ENCODE measurements at places on chromosomes 7 and 10.
A peak's percentile ranks its signal among the peaks of the same experiment; 100 is the strongest.

- no peak for DNase-seq
Measured at GRCh38 chr10:101848408-101848807, 4.8 kb upstream of the KCNIP2 start.

- DNase-seq, result peak; percentile 8
Measured at GRCh38 chr7:82534684-82535083, 91.1 kb upstream of the CACNA2D1 start.

GRCh38 chr7:158409120-158409519 lies 178.5 kb downstream of the PTPRN2 start:
- DNase-seq, result no peak

GRCh38 chr10:119205894-119206602 lies 1.3 kb upstream of the GRK5 start:
- peak; percentile 38 for DNase-seq

DNA sequence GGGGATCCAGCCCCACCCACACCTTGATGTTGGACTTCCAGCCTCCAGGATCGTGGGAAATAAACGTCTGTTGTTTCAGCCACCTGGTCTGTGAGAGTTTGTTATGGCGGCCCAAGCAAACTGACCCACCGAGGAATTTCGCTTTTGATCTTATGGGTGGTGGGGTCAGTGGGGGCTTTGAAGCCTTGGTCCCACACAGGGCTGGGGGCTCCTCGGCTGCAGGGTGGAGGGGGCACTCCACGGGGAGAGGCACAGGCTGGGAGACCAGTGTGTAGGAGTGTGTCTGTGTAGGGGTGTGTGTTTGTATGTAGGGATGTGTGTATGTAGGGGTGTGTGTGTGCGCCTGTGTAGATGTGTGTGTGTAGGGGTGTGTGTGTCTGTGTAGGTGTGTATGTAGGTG lies 48.1 kb upstream of the PSMG3 start:
- DNase-seq, result no peak

GRCh38 chr7:141294143-141294829 lies 220.4 kb downstream of the TMEM178B start:
- no peak for DNase-seq

DNA sequence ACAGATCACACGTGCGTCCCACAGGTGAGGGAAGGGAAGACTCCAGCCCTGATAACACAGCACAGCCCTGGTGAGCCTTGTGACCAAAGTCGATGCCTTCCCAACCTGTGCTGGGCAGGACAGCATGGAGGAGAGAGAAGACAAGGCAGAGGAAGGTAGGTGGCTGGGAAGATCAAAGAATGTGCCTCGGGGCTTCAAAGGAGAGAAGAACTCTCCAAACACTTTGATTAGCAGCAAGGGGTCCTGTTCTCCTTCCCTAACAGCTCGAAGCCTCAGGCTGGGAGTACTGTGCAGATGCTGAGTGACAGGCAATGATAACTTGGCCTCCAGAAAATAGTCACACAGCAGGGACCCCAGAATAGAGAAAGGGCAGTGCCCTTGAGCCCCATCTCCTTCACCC lies 288.5 kb downstream of the TCERG1L start:
- DNase-seq, result no peak

- DNase-seq, result no peak
Measured at GRCh38 chr7:157132796-157133195, 5.9 kb upstream of the UBE3C start.

- DNase-seq, result no peak
Measured at GRCh38 chr7:108285003-108285368, 154.8 kb upstream of the LAMB4 start.

- DNase-seq, result no peak
Measured at GRCh38 chr10:111926286-111926685, 257.3 kb downstream of the GPAM start.

DNA sequence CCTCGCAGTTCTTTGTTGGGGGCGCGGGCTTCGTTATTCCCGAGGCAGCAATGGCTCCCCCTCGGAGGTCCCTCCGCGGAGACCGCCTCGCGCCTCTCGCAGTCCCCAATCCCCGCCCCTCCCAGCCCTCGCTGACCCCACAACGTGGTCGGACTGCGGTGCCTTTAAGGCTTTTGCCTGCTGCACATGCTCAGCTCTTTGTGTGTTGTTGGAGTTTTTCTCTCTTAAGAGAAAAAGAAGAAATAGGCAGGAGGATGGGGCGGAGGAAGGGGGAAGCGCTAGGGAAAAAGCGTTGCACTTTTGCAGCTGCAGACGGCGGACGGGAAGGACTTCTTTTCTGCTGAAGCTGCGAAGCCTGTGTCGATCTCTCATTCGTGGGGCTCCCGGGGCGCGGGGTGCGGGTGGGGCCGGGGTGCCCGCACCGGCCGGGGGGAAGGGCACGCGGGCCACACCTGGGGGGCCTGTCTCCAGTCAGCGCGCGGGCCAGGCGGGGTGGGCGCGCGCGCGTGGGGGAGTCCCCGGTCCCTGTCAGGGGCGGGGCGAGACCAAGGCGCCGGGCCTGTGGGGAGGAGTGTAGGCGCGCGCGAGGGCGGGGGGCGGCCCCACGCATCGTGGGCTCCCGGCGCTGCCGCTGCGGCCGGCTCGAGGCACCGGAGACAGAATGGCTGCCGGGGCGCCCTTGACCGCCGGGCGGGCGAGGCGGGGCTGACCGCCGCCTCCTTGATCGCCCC lies 445 bp upstream of the ATRNL1 start:
- peak; percentile 58 for DNase-seq

DNA sequence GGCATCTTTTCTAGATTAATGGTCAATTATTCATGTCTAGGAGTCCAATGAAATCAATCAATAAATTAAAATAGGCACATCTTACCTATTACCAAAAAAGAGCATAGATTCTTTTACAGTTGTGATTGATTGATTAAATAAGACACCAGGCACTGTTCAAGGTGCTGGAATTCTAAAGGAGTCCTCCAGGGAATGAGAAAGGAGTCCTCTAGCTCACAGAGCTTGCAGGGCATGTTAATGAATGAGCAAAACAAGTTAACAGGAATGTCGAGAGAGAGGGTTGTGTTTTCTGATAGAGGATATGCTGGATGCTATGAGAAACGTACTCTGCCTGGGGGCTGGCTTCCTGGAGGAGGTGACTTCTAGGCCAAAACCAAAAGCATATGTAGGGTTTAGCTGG lies 191.4 kb downstream of the BMPER start:
- DNase-seq, result no peak

GRCh38 chr7:26180792-26181198 lies 19.8 kb downstream of the HNRNPA2B1 start:
- no peak for DNase-seq

GRCh38 chr10:124344931-124345330 lies 73.8 kb downstream of the OAT start:
- no peak for DNase-seq

- no peak for DNase-seq
Measured at GRCh38 chr10:58817201-58817846, 304.7 kb downstream of the BICC1 start.

DNA sequence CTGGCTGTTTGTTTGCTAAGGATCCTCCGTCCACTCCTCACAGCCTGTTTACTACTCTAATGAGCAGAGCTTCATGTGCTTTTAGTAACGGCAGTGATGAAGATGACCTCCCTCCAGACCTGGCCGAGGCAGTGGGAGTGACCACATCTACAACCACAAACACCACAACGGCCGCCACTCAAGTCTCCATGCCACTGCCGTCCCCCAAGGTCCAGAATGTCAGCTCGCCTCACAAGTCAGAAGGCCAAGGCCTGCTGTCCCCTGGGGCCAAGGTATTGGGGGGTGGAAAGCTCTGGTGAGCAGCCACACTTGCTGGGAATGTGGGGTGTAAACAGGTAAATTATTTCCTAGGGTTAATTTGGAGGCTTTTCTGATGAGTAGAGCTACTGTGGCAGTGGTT lies 926.4 kb downstream of the IPMK start:
- DNase-seq, result no peak

GRCh38 chr7:128757203-128757602 lies 18.0 kb downstream of the CALU start:
- DNase-seq, result peak; percentile 60

DNA sequence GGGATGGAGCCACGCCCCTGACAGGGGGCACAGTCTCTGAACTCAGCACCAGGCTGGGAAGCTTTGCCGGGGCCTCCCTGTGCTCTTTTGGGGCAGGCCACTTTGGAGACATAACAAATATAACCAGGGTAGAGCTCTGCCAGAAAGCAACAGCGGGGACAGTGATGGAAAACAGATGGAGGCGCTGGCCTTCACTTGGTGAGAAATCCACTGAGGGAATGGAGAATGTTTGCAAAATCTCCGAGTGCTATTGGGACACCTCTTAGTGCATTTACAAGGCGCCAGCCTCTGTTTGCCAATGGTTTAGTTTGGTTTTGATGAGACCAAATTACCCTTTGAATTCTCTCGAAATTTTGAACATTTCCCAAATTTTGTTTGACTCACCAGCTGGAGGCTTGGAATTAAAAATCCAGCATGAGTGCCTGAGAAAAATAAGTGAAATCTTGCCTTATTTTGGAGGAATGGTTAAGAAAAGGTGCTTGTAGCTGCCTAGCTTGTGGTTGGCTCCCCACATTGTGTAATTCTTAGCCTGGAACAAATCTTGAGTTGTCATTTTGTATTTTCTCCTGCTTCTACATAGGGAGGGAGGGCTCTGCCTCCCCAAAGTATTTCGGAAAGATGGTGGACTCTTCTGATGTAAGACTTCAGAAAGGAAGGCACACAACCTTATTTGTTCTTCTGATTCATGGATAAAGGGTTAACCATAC lies 980.5 kb downstream of the LRMDA start:
- no peak for DNase-seq

GRCh38 chr7:41028580-41028979 lies 674.3 kb downstream of the INHBA start:
- DNase-seq, result no peak

DNA sequence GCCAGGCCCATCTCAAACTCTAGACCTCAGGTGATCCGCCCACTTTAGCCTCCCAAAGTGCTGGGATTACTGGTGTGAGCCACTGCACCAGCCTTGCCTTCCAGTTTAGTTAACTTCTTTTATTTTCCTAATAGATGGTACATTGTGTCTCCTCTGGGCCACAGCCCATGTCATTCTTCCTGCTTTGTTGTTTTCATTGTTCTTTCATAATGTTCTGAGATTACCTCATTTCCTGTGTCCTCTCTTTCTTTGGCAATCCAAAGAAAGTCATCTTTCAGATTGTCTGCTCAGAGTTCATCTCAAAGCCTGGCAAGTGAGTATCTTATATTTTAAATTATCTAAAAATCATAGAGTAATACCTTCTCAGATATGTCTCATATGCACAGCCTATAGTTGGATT lies at the start of gene OLAH:
TSS of gene OLAH (plus strand) at position 270 of the 400 bp plus-strand sequence. CDS start 3,346 bp downstream, outside the sequence.
- DNase-seq, result no peak

- peak; percentile 82 for DNase-seq
Measured at GRCh38 chr7:17274551-17275245, 23.8 kb upstream of the AHR start.

GRCh38 chr7:105672801-105673200 lies 91.5 kb upstream of the EFCAB10 start:
- no peak for DNase-seq

DNA sequence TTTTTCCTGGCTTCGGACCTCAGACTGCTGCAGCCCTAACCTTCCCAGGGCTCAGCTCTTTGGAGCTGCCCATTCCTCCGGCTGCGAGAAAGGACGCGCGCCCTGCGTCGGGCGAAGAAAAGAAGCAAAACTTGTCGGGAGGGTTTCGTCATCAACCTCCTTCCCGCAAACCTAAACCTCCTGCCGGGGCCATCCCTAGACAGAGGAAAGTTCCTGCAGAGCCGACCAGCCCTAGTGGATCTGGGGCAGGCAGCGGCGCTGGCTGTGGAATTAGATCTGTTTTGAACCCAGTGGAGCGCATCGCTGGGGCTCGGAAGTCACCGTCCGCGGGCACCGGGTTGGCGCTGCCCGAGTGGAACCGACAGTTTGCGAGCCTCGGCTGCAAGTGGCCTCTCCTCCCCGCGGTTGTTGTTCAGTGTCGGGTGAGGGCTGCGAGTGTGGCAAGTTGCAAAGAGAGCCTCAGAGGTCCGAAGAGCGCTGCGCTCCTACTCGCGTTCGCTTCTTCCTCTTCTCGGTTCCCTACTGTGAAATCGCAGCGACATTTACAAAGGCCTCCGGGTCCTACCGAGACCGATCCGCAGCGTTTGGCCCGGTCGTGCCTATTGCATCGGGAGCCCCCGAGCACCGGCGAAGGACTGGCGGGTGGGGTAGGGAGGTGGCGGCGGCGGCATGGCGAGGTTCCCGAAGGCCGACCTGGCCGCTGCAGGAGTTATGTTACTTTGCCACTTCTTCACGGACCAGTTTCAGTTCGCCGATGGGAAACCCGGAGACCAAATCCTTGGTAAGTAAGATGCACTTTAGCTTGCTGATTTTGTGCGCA lies at the start of gene PLXDC2:
TSS of gene PLXDC2 (plus strand) at position 22 of the 820 bp plus-strand sequence.
- DNase-seq, result peak; percentile 40

Measured in fibroblast of skin of scalp (primary cell).